ENCODE measurements at places on chromosomes 5 and 9.

GRCh38 chr5:14671414-14671813, 6.9 kb downstream of the OTULIN start:
- DNase-seq = no peak

DNA sequence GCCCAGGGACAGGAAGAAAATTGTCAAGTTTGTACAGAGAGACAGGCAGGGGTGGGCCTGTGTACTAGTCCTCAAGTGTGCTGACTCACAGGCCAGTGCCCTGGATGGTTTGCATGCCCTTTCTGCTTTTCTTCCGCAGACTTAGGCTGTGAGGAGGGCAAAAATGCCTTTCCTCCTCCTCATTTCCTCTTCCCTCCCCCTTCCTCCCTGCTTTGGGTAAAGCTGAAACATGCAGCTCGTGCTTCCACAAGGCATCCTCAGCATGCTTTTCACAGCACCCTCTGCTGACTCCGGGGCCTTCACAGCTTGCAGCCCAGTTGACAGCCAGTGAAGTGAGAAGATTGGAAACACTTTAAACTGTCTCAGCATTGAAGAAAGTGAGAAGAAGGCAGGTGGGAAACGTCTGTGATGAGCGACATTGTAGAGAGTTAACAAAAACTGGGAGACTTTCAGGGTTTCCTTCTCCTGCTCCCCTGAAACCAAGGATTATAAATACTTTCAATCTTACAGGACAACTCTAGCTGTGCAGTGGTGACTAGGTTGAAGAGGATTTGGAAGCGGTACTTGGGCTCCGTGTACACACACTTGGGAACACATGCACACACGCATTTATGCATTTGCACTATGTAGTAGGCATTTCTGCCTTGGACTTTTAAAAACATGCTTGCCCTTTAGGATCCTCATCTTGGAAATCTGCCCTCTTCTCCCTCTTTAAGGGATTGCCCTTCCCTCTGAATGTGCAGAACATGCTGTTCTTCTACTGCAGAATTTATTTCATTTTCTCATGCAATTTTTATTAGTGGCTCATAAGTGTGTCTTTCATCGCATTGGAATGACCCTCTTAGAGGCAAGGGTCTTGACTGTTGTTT, 138.8 kb downstream of the GRIA1 start:
- DNase-seq = no peak

DNA sequence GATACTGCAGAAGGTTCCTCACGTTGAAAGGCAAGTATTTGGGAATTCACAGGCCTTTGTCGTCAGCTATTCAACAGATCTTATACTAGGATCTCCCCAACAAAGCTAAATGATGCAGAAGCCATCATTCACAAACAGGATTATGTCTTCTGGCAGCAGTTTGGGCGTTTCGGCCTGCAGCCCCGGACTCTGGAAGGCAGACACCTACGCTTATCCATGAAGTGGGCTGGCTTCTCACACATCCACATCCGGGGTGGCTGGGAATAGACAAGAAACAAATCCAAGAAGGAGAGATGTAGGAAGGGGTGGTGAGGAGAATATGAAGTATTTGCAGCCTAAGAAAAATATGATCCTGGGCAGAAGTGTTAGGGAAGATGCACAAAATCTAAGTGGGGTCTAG, 471.9 kb downstream of the AGTPBP1 start:
- DNase-seq = no peak

GRCh38 chr9:16680975-16681651, 189.4 kb downstream of the BNC2 start:
- DNase-seq = no peak

- DNase-seq = no peak
Observed at GRCh38 chr9:90773617-90774016, 28.0 kb upstream of the SYK start.

Measured in CD4-positive, alpha-beta T cell treated with Interleukin-6 for 4 hours (primary cell).